ENCODE measurements at places on chromosomes 16 and 17.
A peak's percentile ranks its signal among the peaks of the same experiment; 100 is the strongest.

DNA sequence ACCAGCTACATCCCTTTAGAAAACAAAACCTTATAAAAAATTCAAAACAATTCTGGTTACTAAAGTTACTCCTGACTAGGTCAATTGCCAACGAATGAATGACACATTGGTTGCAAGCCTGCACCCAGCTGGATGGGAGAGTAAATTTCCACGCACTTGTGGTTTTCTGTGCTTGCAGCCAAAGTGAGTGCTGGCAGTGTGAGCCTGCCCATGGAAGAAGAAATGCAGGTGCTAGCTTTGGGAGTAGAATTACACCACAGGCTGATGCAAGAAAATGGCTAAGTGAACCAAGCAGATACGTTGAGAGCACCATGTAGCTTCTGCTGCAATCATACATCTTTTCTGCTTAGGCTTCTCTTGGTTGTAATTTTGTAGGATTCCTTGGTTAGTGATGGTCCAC, 74.6 kb downstream of the SYCE1L start:
- DNase-seq = no peak

GRCh38 chr17:28908640-28909167, 5.8 kb upstream of the DHRS13 start:
- peak; percentile 61 for DNase-seq

DNA sequence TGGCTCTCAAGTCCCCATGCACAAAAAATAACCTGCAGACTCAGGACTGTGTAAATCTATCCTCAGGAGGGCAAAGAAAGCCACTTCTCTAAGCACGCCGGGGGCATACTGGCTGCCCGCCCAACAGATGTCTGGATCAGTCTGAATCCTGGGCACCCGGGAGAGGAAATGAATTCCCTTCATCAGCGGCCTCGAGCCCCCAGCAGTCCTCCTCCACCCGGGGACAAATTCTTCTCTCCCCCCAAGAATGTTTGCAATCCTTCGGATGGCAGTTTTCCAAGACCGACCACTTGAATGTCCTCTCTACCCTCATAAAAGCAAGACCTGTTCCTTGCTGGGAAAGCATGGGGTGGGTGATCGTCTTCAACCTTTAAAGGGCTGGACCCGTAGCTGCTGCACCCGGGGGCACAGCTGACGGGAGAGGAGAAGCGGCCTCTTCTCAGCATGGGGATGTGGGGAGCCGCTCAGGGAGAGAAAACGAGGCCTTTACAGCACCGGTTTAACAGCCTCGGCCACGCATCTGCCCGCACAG, 9.4 kb upstream of the MAP2K3 start:
- no peak for DNase-seq

DNA sequence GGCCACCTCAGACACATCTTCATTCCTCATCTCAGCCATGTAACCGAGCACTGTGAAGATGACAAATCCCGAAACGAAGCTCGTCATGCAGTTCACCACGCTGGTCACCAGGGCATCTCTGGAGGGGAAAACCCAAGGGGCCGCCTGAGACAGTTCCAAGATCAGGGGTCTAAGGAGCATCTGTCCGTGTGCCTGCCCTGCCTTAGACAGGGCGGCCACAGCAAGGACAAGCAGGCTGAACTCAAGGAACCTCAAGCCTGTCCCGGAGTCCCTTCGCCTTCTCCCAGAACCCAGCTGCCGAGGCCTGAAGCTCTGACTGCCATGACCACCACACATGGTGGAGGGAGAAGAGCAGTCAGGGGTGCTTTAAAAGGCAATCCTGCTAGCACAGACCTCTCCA, 22.7 kb downstream of the SLC6A4 start:
- DNase-seq = no peak

DNA sequence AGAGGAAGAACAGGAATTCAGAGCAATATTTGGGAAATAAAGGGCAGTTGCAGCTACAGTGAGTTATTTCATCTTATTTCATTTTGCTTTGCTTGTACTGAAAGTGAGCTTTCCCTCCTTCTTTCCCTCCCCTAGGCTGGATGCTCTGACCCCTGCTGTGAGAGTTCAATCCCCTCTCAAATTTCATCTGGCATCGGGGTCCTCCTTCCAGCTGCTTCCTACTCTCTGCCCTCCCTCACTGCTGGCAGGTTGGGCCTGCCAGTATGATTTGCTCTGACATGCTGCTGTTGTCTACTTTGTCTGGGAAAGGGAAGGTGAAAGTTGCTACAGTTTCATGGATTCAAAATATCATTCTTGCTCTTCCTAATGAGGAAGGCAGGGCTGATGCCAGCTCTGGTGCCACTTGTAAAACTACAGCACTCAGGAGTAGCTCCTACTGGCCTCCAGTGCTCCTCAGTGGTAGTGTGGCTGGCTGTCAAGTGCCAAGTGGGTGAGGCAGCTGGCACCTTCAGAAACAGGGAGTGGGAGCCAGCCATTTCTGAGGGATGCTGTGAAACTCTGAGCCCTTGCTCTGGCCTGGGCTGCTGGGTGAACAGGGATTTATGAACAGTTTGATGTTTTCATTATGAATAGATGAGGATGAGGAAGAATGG, 408.6 kb downstream of the HAPSTR1 start:
- no peak for DNase-seq

DNA sequence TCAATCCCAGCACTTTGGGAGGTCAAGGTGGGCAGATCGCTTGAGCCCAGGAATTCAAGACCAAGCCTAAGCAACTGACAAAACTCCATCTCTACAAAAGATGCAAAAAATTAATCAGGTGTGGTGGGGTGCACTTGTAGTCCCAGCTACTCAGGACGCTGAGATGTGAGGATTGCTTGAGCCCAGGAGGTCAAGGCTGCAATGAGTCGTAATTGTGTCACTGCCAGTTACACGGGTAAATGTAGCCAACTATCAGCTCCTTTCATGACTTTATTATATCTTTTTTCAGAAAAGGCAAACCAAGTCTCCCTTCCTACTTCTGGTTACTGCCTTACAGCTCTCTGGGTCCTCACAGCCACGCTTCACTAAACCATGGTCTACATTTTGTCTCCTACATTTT, 4.0 kb downstream of the SDF2 start:
- DNase-seq = peak; percentile 33

- DNase-seq = no peak
These were observed 11.0 kb downstream of the ENDOV start for GRCh38 chr17:80425835-80426426.

DNA sequence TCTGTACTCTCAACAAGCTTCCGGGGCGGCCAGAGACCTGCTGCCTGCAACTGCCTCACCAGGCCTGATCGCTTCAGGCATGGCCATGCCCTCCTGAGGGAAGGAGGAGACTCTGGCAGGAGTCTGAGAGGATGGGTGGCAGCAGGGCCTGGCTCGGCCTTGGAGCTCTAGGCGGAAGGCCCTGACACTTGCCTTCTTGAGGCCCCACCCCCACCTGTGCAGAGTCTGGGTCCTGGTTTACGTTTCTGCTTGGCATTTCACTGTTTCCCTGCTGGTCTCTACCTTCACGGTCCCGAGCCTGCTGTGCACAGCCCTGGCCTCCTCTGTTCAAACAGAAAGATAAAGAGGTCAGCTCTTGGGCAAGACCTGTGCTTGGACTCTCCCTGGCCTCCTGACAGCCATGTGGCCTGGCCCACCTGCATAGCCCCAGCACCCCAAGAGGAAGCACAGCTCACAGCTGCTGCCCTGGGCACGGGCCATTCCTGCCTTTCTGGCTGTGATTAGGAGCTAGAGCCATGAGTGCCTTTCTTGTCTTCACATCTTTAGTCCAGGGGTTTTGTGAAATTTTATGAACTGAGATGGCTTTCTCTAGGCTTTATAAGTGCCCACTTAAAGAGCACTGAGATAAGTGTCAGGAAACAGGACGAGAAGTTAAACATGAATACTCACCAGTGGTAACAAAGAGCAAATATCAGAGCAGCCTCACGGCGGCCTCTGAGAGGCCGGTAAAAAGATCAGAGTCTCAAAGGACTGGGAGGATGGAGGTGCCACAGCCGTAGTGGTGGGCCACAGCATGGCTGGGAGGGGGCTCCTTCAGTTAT, 25.6 kb upstream of the MTSS2 start:
- DNase-seq = no peak

- no peak for DNase-seq
These were observed 896 bp upstream of the MYLK3 start for GRCh38 chr16:46748775-46749705.

DNA sequence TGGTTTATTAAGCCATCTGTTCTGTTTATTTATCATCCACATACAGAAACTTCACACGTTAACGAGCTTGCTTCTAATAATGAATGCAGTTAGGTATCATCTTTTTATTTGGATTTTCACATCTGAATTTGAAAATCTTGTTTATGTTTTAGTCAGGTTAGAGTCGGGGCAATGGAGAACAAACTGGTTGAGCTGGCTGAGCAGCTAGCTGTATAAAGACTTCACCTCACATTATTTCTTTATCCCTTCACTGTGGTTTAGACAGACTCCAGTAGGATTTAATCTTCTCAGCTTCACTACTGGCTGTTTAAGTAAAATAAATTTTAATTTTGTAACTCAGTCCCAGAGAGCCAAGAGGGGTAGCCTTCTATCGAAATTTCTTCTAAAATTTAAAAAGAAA, 415.9 kb downstream of the RBFOX1 start:
- DNase-seq = no peak

DNA sequence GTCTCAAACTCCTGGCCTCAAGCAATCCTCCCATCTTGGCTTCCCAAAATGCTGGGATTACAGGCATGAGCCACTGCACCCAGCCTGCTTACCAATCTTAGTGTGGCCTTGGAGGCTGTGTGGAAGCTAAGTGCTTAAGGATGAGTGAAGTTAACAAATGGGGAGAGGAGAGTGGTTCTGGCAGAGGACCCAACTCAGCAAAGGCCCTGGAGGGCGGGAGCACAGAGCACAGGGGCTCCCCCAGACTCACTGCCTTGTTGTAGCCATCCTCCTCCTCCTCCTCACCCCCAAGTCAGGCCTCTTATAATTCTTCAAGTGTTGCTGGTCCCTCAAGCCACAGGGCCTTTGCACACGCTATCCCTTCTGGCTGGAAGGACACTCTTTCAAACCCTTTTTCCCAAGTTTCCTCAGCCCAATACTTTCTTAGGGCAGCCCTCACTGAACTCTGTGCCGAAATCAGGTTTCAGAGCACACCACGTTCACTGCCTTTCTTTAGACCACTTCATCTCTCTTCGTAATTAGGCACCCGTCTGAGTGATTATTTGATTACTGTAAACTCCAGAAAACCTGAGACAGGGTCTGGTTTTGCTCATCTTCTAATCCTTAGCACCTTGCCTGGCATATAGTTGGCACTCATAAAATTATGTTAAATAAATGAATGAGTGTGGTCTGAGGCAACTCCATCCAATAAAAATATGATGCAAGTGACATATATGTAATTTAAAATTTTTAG, 23.4 kb downstream of the NGFR start:
- DNase-seq = no peak

DNA sequence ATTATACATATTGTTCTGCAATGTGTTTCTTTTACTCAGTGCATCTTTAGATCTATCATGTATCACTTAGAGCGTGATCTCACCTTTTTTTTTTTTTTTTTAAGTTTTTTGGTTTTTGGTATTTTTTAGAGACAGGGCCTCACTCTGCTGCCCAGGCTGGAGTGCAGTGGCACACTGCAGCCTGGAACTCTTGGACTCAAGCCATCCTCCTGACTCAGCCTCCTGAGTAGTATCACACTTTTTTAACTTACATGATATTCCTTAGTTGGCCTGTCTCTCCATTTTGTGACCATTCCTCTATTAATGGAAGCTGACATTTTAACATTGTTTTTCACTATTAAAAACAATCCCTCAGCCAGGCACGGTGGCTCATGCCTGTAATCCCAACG, 4.7 kb upstream of the MPO start:
- no peak for DNase-seq

- DNase-seq = peak; percentile 59
These were observed 338.5 kb downstream of the PMP22 start for GRCh38 chr17:14926526-14927122.

- no peak for DNase-seq
These were observed 56.7 kb downstream of the PLXDC1 start for GRCh38 chr17:39094607-39095308.

- DNase-seq = peak; percentile 69
These were observed 61.3 kb upstream of the ADORA2B start for GRCh38 chr17:15883617-15884111.

- no peak for DNase-seq
These were observed 28.0 kb downstream of the FZD2 start for GRCh38 chr17:44585315-44585714.

DNA sequence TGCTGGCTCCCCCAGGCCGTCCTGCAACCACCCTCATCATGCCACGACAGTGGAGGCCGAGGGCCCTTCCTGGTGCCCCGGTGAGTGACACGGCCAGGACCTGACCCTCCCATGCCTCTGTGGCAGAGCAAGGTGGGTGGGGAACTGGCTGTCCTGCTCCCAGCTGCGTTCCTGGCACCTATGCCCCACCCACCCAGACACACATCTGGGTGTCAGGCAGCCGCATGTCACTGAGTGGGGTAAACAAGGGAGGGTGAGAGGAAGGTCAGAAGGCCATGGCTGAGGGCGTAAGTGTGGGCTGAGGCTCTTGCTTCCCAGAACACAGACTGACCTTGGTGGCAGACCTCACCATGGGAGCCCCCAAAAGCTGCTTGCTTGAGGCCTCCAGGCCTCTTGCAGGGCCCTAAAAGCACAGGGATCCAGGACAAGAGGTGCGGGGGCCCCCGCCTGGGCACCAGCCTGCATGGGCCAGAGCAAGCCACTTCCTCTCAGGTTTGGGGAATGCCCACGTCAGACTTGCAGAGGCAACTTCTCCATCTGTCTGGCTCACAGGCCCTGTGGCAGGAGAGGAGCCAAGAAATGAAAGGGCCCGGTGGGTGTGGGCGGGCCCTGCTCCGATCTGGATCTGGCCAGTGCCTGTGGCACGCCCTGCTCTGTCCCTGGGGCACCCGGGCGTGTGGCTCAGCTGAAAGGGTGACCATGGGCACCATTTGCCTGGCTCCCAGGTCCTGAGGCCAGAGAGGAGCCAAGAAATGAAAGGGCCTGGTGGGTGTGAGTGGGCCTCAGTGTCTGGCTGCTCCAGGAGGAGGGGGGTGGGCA, 3.9 kb upstream of the CCDC57 start:
- DNase-seq = peak; percentile 86

DNA sequence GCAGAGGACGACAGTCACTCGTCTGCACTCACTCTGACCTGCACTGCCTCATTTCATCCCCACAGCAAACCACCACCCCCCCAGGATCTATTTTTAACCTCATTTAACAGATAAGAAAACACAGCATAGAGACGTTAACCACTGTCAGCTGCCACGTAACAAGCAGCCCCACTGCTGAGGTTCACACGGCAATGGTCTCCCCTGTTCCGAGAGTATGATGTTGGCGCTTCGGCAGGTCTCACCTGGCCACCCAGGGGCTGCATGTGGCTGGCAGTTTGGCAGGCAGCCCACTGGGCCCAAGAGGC, 16.1 kb downstream of the ZNF469 start:
- DNase-seq = no peak

- no peak for DNase-seq
These were observed 75.7 kb downstream of the SPAG9 start for GRCh38 chr17:51044976-51045375.

GRCh38 chr16:49592546-49593423, 219.2 kb downstream of the C16orf78 start:
- DNase-seq = no peak

GRCh38 chr17:82116246-82116645, 18.2 kb upstream of the FASN start:
- no peak for DNase-seq

GRCh38 chr16:47063011-47063724, 80.6 kb downstream of the NETO2 start:
- no peak for DNase-seq

All from HFFc6 (cell line).